ELF-1 (cell line): ENCODE measurements at places on chromosomes 7 and 10.

DNA sequence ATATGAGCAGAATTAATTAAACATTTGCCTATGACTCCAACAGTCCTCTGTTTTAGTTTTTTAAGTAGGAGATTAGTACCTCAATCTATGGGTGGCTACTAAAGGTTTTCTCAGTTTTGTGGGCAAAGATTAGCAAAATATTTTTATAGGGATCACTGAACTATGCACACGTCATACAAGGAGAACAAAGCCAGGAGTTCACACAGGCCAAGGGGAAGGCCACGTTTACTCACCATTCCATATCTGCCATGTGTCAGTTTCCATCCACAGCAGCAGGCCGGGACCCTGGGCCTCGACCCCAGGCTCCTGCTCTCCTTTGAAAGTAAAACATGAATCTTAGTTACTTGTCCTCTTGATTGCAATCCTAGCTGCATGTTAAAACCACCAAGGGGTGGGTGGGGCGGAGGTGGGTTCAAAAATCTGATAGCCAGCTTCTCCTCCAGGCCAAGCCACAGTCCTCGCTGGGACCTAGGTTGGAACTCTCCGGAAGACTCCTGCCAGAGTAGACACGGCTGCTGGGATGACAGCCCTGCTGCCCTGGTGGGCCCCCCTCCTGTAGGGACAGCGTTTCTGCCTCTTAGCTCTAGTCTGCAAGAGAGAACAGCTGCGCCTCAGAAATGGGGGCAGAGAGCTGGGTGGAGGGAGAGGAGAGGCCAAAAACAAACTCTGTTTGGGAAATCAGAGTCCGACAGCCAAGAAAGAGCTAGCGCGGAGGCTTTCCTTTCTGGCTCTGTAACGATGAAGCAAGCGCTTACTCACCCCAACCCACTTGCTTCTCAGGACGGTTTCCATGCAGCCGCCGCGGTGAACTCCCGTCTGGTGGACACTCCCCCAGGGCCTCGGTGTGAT, 35.6 kb downstream of the PITRM1 start:
- DNase-seq = no peak

DNA sequence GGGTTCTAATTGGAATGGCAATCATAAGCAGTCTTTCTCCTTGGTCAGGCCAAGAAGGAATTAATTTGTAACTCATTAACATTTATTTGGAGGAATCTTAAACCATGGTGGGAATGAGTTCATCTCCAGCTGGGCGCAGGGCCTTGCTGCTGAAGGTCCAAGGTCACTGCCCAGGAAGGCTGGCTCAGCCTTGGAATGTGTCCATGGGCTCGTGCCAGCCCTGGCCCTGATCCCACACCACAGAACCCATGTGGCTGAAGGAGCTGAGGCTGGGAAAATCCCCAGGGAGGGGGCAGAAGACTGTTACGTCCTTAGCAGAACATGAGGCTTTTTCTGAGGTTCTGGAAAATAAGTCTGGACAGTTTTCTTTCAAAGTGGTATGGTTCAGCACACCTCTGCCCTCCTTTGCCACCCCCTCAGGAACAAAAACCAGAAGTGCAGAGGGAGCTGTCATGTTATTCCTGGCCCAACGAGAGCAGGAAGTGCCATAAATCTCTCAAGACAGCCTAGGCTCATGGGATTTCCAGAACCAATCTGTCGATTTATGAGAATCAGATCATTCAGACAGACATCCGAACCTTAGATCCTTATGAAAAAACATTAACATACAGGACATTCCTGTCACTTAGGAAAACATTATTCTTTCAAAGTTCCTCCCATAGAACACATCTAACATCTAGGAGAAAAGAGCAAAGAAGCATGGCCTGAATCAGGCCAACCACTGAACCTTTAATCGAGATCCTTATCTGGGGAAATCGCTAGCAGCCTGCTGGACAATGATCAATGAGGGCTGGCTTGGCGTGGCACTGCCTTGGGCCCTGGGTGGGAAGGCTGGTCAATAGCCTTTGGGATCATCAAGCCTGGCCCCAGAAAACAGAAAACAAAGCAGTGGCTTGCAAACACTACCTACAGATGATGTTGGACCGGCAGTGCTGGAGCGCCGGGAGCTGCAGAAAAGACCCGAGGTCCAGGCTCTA, 134.3 kb downstream of the TAX1BP1 start:
- DNase-seq = no peak

GRCh38 chr10:18501198-18501597, 150.2 kb downstream of the NSUN6 start:
- DNase-seq = no peak

- no peak for DNase-seq
These were observed 58.9 kb downstream of the ZNF22 start for GRCh38 chr10:45059632-45060031.

- peak; percentile 23 for DNase-seq
These were observed 120.8 kb upstream of the HPS1 start for GRCh38 chr10:98567391-98568133.

GRCh38 chr7:2800931-2801688, 43.0 kb downstream of the GNA12 start:
- DNase-seq = no peak

- no peak for DNase-seq
These were observed 7.4 kb upstream of the GNA12 start for GRCh38 chr7:2851497-2851896.

GRCh38 chr7:134004829-134005505, 122.2 kb upstream of the LRGUK start:
- DNase-seq = no peak

DNA sequence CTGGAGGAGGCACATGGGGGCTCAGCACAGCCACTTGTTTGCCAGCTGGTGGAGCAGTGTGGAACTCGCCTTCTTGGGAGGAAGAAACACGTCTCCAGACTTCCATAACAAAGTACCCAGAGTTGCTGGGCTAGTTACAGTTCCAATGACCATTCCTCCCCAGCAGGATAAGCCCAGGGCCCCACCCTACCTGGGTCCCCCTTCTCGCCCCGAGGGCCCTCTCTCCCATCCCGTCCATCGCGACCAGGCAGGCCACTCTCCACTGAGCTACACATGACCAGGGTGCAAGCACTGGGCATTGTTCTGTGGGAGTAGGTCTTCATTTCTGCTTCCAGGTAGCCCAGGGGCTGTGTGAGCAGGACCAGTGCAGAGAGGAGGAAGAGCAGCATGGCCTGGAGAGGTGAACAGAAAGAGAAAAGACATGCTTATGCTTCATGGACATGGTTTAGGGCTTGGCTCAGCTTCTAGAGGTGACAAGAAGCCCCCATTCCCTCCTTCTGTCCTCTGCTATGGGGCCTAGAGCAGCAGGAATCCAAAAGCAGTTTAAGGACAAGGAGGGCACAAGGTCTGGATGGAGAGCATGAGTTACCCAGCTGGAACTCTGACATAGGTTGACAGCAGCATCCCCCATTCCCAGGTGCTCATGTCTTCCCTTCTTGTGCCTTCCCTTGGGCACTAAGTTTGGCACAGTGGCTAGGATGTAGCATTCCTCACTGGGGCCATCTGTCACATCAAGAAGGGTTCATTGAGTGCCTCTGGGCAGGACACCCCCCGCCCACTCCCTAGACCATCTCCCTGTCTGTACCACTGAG, 2.4 kb downstream of the SFTPD start:
- no peak for DNase-seq

DNA sequence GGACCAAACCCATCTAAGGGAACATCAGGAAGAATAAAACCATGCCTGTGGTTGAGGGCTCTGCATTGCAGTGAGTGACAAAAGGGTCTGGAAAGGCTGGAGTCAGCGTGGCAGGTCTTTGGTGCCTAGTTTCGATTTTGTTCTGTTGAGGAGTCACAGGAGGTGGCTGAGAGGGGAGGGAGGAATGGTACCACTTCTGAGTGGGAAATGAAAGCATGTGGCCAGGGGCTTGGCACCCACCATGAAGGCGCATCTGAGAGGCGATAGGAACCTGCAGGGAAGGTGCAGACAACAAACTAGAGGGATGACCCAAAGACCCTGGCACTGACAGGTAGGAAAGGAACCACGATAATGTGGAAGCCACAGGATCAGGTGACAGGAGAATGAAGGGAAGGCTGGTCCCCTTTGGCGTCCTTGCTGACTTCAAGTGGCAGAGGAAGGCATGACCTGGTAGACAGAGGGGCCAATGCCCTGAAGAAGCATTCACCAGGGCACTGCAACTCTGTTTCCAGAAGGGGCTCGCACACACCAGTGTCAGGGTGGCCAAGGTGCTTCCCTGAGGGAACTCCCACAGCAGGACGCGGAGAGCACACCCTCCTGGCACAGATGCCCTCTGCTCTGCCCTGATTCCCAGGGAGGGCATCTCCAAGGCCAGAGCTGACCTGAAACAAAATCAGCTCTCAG, 41.7 kb downstream of the HIPK2 start:
- no peak for DNase-seq

GRCh38 chr7:44401692-44402091, 76.3 kb upstream of the CAMK2B start:
- DNase-seq = no peak

DNA sequence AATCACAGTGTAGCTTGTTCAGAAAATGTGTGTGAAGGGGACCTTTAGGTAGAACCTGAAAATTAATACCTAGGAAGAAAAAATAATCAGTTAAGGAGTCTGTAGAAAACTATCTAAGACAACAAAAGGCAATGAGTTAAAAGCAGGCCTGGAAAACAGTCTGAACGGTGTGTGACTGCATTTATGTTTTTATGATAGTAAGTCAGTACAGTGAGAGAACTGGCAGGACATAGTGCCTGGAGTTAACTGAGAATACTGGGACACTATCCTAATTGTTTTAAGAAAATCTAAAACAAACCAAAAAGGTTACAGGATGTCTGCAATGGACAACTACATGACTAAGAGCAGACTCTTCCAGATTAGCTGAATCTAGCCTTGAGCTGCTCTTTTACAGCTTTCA, 17.9 kb downstream of the CRPPA start:
- DNase-seq = no peak

DNA sequence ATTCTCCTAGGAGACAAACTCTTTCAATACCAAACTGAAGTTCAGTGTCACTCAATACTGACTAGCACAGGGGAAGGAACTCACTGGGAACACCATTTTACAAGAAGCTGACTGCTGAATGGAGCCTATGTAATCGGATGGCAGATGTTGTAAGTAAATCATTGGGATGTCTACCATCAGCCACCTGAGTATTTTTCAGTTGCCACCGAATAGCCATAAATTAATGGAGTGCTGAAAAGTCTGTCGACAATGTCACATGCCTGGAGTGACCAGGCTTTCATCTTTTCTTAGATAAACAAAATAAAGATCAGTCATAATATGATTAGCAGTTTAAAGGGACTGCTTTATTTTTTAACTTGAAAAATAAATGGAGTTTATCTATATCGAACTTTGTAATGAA, 145.9 kb upstream of the SEMA3E start:
- DNase-seq = no peak

- DNase-seq = no peak
These were observed 37.3 kb downstream of the SHH start for GRCh38 chr7:155774947-155775346.

DNA sequence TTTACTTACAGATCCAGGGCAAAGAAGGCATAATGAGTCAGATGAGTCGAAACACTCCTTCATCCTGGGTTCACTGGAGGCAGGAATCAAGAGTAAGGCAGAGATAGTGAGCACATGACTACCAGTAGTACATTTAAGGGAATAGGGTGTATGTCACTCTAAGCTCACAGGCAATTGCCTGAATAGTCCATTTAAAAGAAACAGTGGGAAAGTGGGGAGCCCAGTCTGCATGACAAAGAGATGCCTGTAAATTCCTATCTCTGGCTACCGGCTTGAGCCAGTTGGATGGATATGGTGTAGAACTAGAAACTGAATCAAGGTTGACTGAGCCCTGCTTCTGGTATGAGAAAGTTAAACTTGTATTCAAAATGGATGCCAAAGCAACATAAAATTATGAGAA, 861.5 kb upstream of the ZWINT start:
- DNase-seq = peak; percentile 76
